Stimulated activated CD4-positive, alpha-beta T cell treated with anti-CD3 and anti-CD28 coated beads, Interleukin-12 subunit alpha, Interleukin-12 subunit beta, amount 100 ng/mL, for 48 hours (primary cell): ENCODE measurements at places on chromosomes 12 and 14.

DNA sequence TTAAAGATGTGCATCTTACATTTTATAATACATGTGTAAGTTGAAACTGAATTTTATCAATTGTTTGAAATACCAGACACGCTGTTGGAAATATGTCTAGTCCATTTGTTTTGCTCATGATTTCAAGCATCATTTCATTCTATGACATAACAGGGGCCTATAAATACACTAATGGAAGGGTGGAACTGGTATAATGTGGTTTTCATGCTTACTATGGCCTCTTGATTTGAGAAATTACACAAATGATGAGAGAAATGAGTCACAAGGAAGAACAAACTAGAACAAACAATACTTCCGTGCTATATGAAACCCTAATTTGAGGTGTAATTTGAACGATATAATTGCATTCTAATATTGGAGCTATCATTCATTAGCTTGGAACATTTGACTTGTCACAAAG, 663.4 kb downstream of the SLC16A7 start:
- no peak for DNase-seq

DNA sequence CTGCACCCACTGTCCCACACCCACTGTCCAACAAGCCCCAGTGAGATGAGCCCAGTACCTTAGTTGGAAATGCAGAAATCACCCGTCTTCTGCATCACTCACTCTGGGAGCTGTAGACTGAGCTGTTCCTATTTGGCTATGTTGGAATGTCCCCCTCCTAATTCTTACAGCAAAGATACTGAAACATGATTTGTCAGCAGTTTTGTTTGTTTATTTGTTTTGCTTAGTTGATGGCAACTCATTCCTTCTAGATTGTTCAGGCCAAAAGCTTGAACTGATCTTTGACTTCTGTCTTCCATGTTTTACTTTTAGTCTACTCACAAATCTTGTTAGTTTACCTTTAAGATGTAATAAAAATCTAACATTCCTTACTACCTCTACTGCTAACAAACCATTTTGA, 233.6 kb upstream of the MIS18BP1 start:
- no peak for DNase-seq

DNA sequence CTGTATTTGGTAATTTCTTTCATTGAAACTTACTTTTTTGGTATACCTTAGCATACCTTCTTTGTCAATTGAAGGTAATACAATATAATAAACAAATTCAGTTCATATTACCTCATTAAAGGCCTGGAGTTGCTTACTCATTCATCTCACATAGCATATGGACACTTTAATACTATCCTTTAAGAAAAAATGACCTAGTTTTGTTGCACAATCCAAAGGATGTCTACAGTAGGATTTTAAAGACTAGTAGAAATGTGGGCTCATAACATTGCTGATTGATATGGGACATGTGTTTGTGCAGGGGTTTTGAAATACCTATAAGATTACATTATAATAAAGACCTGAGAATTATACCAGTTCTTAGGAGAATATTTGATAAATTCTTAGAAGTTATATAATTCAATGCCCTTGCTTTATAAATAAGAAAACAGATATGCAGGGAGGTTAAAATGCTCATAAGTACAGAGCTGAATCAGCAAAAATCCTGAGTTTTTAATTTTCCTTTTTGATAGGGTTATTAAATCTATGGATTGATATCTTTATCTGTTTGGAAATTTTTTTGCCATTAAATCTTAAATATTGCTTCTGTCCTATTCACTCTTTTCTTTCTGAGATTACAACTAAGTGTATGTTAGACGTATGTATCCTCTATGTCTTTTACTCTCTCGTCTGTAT, 352.1 kb downstream of the ATP23 start:
- no peak for DNase-seq

- no peak for DNase-seq
Observed at GRCh38 chr12:16603260-16603915, 2.6 kb downstream of the LMO3 start.

DNA sequence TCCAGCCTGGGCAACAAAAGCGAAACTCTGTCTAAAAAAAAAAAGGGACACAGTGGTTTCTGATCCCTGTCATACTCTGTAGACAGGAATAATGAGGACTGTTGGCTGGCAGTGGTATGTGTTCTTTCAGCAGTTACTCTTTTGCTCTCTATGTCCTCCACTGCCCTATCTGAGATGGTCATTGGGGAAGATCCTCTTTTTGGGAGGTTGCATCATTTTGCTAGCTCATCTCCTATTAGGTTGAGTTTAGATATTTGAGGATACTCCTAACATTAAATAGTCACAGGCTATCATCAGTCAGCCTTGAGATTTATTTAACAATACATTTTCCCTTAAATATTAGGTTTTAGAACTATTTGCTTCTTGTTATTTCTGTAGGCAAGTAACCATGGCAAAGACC, 5.9 kb upstream of the CCDC91 start:
- DNase-seq, result no peak

- DNase-seq, result no peak
Observed at GRCh38 chr14:72607386-72608130, 286.3 kb downstream of the DPF3 start.

DNA sequence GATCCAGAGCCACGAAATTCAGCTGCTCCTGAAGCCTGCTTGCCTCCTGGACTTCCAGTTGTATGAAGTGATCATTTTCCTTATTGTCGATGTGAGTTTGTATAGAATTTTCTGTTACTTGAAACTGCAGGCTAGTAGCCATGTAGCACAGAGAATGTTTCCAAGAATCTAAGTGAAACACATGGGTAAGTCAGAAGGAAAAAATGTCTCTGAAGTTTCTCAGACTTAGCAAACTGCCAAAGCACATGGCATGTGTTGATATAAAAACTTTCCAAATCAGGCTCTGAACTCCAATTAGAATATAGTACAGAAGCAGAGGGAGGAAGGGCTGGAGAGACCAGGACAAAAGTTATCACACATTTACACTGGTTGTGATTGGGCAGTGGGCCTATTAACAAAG, 9.8 kb upstream of the PCNX1 start:
- no peak for DNase-seq

- no peak for DNase-seq
Observed at GRCh38 chr12:108234158-108234557, 105.0 kb downstream of the CMKLR1 start.

- no peak for DNase-seq
Observed at GRCh38 chr14:30638926-30639325, 16.8 kb downstream of the SCFD1 start.

- no peak for DNase-seq
Observed at GRCh38 chr12:58870595-58870994, 49.7 kb downstream of the LRIG3 start.

GRCh38 chr12:104653730-104654664, 197.2 kb downstream of the CHST11 start:
- DNase-seq, result no peak

GRCh38 chr12:26666286-26666685, 166.7 kb downstream of the ITPR2 start:
- no peak for DNase-seq

GRCh38 chr14:94979891-94980290, 177.4 kb downstream of the DICER1 start:
- DNase-seq, result no peak

DNA sequence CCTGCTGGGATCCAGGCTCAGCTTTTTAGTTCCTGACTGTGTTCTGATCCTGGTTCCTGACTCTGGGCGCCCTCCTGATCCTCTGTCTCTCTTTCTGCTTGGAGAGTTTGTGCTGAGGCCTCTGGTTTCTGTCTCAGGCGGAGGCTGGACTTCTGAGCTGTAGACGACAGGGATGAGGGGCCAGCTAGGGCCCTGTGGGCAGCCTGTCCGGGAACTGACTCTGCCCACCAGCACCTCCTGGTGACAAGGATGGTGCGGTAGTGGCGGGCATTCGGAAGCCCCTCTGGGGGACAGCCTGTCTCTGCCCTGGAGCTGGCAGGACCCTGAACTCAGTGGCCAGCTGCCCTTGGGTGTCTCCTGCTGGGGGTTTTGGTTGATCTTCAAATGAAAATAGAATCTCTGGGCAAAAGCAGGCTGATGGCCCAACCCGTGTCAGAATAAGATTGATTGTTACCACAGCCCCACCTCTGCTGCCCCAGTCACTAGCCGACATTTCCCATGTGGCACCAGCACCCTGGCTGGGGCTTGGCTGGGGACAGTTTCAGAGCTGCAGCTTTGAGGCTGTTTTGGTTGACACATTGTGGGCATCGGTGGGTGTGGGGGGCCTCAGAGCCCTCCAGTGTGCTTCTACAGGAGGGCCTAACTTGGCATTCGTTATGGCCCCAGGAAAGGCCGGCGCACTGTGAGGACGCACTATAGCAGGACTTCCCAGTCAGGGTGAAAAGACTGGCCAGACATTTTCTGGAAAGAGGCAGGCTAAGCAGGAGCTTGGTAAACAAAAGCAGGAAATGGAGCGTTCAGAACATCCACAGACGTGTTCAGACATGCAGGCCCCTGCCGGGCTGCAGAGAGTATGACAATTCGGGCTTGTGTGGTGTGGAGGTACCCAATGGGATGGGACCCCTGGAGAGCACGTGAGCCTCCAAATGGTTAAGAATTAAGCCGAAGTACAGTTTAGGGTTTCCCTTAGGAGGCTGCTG, 16.2 kb downstream of the KRT80 start:
- no peak for DNase-seq

DNA sequence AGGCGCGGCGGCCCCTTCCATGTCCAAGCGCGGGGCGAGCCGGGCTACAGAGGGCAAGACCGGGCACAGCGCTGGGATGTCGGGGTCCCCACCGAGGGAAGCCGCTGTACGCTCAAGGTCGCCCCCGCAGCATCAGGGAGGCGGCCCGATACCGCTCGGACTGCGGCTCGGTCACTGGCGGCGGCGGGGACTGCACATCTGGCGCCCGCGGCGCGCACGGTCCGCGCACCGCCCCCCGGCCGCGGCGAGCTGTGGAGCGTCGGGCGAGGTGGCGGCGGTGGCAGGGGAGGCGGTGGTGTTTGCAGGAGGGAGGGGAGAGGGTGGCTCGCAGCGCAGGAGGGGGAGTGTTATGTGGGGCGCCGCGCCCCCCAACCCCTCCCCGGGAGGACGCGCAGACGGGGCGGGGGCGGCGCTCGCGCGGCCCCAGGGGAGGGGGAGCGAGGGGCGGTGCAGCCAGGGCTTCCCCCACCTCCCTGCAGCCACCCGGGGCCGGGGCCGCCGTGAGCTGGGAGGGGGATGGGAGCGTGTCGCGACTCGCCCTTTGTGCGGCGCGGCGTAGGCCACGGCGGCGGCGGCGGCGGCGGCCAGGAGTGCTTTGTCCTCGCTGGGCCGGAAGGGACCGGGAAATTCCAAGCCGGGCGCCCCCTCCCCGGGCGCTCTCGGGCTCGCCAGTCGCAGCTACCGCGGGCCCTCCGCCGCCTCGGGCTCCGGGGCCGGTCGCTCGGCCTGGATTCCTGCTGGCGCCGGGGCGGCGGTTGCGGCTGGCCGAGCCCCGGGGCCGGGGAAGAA, at the start of gene NUAK1:
Gene NUAK1 (minus strand): TSS at position 322 of the 789 bp plus-strand sequence. CDS start 301 bp downstream, at position 21.
- no peak for DNase-seq

- no peak for DNase-seq
Observed at GRCh38 chr12:102059343-102059742, 2.4 kb downstream of the WASHC3 start.

- no peak for DNase-seq
Observed at GRCh38 chr14:58718226-58719205, 80.8 kb downstream of the DACT1 start.

GRCh38 chr12:126204326-126204725, 1139.1 kb downstream of the AACS start:
- DNase-seq, result no peak

DNA sequence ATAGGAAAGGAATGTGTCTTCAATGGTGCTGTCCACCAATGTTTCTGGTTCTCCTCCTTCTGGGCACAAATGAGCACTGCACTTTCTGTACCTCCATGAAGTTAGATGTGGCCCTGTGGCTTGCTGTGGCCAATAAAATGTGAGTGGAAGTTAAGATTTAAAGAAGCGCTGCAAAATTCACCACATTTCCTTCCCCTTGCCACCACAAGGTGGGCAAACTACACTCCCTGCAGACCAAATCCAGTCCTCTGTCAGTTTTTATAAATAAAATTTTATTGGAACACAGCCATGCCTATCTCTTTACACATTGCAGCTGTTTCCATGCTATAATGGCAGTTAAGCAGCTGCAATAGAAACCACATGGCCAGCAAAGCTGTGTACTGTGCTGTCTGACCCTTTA, 141.4 kb upstream of the TMPO start:
- DNase-seq, result no peak

DNA sequence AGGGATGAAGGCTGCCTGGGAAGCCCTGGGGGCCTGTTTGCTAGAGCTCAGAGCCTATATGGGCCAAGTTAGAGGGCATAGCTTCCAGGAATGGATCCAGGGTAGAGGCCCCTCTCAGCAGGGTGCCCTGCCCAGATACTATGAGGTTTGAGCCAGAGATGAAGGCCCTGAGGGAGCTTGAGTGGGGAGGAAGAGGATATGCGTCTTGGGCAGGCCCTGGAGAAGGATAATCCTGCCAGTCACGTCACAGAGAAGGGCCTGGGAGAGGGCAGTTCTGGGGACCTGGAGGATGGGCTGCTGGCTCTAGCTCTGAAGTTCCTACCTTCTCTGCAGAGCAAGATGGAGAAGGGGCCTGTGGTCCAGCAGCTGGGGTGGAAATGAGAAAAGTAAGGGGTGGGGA, 5.9 kb upstream of the CACNB3 start:
- DNase-seq, result no peak

DNA sequence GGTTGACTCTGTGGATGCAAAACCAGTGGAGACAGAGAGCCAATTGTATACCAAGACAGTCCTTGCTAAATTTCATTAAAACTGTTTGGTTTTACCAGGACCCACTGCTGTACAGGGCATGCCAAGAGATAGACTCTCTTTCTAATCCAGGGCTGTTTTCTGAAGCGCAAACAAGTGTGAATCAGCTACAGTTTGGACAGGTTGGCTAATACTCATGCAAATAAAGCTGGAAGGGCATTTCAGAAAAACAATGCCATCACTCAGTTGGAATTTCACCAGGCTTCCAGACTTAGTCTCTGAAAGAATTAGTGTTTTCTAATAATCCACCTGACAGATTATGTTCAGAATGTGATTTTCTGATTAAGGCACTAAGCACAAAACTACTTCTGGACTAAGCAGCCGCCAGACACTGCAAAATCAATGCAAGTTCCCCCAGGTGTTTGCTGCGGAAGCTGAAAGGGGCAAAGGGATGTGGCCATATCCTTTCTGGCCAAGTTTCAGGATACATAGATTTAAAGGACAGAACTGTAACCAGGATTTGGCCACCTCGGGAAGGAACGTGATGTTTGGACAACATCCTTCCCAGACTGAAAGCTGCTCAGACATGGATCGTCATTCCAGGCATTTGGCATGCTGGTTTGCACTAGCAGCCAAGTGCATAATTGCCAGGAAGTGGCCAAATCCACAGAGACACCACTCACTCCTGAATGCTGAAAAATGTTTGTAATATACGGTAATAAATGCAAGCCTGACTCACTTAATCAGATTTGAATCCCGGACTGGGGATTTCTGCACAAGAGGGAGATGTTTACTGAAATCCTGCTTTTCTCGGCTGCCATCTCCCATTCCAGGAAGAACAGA, 32.0 kb upstream of the CDKN3 start:
- no peak for DNase-seq

GRCh38 chr12:47048541-47048940, 30.9 kb upstream of the PCED1B start:
- DNase-seq, result no peak

- DNase-seq, result no peak
Observed at GRCh38 chr14:67413806-67414769, 2.1 kb upstream of the PLEK2 start.

GRCh38 chr12:130423991-130424857, 86.5 kb downstream of the PIWIL1 start:
- no peak for DNase-seq
